T-helper 2 cell (primary cell): ENCODE measurements at places on chromosomes 7 and 10.
A peak's percentile ranks its signal among the peaks of the same experiment; 100 is the strongest.

GRCh38 chr7:139078911-139079310 lies 30.6 kb downstream of the ZC3HAV1 start:
- DNase-seq, result no peak

DNA sequence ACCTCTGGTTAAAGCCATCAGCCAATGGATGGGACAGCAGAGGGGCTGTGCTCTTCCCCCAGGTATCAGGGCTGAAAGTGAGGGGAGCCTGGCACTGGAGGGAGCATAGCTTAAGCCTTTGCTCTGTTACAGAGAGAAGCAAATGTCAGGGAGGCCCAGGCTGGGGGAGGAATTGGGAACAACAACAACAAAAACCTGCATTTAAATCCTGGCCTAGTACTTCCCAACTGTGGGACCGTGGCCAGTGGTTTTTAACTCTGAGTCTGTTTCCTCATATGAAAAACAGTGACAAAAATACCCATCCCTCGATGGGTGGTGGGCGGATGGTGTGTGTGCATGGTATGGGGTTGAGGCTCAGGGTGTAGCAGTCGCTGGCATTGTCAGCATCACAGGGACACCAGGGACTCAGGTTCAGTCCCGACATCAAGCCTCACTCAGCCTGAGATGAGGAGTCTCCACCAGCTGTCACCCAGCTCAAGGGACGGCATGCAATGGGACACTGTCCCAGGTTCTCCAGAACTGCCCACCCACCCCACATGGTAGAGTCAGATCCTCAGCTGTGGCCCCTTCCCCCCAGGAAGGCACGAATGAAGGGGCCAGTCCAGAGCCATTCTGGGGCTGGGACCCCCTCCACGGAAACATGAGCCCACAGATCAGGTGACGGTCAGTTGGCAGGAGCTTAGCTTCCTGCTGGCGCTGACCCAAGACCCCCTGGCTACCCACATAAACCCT lies 74.5 kb downstream of the AFAP1L2 start:
- DNase-seq, result no peak

DNA sequence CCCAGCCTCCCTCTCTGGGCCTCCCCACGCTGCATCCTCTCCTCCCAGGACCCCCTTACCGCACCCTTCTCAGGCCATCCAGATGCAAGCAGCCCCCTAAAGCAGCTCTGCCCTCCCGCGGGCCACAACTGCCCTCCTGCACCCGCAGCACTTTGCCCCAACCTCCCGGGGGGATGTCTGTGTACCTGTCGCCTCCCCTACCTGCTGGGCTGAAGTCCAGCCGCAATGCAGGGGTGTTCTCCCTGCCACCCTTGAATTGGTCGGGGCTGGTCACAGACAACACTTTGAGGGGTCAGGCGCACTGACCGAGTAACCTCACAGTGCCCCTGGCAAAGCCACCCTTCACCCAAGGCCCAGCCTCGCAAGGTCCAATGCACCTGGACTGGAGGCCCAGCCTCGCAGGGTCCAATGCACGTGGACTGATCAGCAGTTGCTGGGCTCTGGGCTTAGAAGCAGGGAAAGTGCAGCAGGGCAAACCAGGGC lies 8.3 kb upstream of the CALML5 start:
- DNase-seq, result no peak

DNA sequence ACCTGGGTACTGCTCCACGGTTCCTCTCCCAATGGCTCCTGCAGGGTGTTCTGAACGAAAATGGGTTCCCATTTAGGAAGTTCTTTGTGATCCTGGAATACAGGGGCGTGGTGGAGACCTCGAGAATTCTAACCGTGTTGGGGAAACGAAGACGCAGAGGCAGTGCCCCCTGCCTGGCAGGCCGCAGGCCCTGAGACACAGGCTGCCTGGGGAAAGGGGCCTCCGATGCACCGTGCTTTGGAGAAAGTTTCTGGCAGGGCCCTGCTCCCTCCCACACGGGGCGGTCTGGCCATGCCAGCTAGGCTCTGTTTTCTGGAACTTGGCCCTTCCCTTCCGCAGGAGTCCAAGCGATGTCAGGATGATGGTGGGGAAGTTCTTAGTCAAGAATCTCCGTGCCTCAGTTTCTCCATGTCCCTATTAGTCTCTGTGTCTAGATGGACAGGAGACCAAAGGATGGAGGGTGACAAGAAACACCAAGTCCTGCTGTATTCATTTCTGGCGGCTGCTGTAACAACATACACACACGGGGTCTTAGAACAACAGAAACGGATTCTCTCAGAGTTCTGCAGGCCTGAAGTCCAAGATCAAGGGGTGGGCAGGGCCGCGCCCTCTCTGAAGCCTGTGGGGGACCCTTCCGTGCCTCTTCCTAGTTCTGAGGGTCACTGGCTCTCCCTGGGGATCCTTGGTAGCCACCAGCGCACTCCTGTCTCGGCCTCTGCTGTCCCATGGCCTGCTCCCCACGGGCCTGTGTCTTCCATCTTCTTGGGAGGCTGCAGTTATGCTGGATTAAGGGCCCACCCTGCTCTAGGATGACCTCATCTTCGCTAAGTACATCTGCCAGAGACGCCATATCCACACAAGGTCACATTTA lies 27.7 kb downstream of the PRKAG2 start:
- DNase-seq, result no peak

DNA sequence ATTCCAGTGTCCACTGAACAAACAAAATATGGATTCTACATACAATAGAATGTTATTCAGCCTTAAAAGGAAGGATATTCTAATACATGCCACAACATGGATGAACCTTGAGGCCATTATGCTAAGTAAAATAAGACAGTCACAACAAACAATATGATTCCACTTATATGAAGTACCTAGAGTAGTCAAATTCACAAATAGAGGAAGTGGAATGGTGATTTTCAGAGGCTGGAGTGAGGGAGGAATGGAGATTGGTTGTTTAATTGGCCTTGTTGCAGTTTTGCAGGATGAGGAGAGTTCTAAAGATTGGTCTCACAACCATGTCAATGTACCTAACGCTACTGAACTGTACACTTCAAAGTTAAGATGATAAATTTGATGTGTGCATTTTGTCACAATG lies 119.6 kb downstream of the CHN2 start:
- DNase-seq, result no peak

GRCh38 chr7:116785843-116786242 lies 76.5 kb upstream of the CAPZA2 start:
- no peak for DNase-seq

GRCh38 chr7:148045521-148045920 lies 545.0 kb upstream of the C7orf33 start:
- no peak for DNase-seq

- peak; percentile 61 for DNase-seq
Measured at GRCh38 chr7:44977304-44977958, 1.4 kb downstream of the MYO1G start.

GRCh38 chr10:124094419-124094785 lies 1.0 kb upstream of the CHST15 start:
- no peak for DNase-seq

GRCh38 chr10:88949912-88950837 lies 2.4 kb downstream of the ACTA2 start:
- DNase-seq, result no peak

- no peak for DNase-seq
Measured at GRCh38 chr7:112887337-112887736, 97.1 kb upstream of the TMEM168 start.

DNA sequence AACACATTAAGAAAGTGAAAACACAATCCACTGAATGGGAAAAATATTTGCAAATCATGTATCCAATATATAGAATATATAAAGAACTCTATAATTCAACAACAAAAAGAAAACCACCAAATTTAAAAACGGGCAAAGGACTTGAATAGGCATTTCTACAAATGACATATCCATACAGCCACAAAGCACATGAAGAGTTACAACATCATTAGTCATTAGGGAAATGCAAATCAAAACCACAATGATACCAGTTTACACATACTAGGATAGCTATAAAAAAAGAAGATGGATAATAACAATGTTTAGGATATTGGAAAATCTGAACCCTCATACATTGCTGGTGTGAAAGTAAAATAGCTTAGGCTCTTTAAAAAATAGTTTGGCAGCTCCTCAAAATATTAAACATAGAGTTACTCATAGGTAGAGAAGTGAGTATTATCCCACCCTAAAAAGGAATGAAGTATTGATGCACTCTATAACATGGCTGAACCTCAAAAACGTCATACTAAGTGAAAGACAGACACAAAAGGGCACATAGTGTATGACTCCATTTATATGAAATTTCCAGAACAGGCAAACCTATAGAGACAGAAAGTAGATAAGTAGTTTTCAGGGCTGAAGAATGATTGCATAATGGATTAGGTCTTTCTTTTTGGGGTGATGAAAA lies 4.5 kb downstream of the ZPBP start:
- DNase-seq, result no peak

DNA sequence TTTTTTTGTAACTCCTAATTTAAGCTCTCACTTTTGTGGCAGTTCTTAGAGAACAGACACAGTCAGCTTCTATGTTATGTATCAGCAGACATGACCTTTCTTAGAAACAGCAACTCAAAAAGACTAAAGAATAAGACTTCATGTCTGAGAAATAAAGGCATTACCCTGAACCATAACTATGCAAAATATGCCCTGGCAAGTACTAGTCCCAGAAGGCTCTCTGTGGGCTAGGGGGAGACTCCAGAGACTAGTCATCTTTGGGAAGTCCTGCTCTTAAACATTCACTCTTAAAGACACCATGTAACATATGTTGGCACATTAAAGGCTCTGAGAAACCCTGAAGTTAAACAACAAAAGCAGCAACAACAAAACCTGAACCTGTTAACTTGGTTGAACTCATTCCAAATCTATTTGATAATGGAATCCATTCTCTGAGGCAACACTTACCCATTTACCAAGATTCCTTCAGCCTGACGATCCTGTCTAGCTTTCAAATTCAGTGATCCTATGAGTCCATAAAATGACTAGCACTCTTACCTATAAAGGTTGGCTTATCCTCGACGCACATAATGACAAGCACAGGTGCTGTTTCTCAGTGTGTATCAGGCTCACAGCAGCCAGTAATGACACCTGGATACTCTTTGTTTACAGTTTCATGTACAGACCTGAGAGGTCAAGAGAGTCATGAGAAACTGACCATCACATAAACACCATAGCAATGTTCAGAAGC lies 62.3 kb downstream of the OSBPL3 start:
- DNase-seq, result no peak

- DNase-seq, result no peak
Measured at GRCh38 chr10:124755581-124755980, 11.4 kb upstream of the FAM53B start.

GRCh38 chr7:54091322-54091721 lies 450.9 kb upstream of the VSTM2A start:
- no peak for DNase-seq

- DNase-seq, result no peak
Measured at GRCh38 chr10:75207857-75208144, 2.8 kb upstream of the VDAC2 start.

- no peak for DNase-seq
Measured at GRCh38 chr10:113111900-113112853, 162.1 kb downstream of the TCF7L2 start.

GRCh38 chr10:29636178-29636577 lies 1.4 kb upstream of the SVIL start:
- no peak for DNase-seq

- no peak for DNase-seq
Measured at GRCh38 chr7:33050535-33051318, 11.8 kb downstream of the NT5C3A start.
